ENCODE measurements at places on chromosomes 6 and 20.

DNA sequence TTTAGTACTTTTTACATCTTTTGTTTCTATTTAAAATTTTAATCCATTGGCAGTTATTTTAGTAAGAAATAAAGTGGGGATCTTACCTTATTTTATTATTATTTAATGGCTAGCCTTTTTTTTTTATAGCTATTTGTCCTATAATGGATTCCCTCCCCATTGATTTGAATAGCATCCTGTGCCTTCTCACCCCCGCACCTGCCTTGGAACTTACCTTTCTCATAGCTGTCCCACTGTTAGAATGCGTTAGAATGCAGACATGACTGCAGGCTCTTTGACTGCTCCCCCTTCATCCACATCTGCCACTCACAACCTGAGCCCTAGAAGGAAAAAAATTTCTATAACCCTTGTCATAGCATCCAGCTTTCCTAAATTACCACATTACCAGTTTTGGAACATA, 9.1 kb downstream of the PKIB start:
- no peak for DNase-seq

GRCh38 chr6:99130897-99131873, 183.4 kb upstream of the FBXL4 start:
- no peak for DNase-seq

DNA sequence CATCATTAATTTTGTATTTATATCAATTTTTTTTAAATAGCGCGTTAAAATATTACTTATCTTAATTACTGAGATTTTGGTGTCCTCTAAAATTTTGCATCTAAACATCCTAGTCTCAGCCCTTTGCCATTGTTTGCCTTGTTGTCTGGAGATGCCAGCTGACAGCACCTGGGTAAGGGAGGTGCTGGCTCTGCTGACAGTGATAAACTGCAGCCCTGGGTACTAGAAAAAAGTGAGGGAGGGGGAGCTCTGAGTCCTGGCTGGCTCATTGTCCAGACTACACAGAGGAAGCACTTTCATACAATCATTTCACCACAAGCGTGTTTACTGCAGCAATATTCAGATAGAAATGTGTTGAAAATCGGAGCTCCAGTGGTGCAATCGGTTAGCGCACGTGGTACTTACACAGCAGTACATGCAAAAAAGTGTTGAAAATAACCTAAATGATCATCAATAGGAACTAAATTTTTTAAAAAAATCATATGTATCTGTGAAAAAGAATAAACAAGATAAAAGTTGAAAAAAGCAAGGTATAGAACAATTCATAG, 18.5 kb upstream of the UBR2 start:
- peak; percentile 30 for DNase-seq

DNA sequence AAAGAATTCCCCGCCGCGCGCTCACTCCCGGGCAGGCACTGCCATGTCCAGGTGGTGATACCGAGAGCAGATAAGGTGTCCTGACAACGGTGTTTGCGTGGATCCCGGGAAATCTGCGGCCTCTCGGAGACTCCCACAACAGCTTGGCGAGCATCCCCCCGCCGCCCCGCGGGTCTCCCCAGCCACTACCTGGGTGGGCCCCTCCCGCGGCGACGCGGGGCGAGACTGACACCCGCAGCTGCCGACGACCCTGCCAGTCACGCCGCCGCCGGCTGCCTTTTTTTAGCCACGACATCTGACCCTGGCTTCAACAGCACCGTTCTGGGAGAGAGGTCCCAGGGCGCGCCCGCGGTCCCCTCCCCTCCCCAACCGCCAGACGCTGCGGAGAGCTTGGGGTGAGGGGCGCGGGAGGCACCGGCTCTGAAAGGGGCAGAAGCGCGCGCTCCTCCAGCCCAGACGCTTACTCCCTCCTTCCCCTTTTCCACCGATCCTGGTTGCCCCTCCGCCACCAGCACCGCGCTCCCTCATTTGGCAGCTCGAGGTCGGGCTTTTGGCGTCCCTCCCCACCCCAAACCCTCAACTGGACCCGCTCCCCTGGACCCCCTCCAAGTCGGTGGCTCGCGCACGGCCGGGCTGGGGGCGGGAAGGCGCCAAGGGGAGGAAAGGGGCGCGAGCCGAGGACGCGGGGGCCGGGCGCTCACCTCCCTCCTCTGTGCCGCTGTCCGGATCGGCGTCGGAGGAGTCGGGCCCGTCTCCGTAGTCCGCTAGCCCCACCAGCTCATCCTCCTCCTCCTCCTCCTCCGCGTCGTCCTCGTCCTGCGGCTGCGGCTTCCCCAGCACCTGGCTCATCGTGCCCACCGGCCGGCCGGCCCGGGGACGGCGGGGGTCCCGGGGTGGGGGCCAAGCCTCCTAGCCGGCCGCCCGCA, 665 bp downstream of the RRAGD start:
- DNase-seq, result no peak

GRCh38 chr6:149046164-149046821, 271.2 kb upstream of the TAB2 start:
- no peak for DNase-seq

- DNase-seq, result no peak
Observed at GRCh38 chr20:57372581-57373350, 18.4 kb upstream of the RBM38 start.

GRCh38 chr6:130128326-130128725, 94.4 kb downstream of the SAMD3 start:
- no peak for DNase-seq

GRCh38 chr6:55281215-55281614, 46.1 kb upstream of the GFRAL start:
- no peak for DNase-seq

DNA sequence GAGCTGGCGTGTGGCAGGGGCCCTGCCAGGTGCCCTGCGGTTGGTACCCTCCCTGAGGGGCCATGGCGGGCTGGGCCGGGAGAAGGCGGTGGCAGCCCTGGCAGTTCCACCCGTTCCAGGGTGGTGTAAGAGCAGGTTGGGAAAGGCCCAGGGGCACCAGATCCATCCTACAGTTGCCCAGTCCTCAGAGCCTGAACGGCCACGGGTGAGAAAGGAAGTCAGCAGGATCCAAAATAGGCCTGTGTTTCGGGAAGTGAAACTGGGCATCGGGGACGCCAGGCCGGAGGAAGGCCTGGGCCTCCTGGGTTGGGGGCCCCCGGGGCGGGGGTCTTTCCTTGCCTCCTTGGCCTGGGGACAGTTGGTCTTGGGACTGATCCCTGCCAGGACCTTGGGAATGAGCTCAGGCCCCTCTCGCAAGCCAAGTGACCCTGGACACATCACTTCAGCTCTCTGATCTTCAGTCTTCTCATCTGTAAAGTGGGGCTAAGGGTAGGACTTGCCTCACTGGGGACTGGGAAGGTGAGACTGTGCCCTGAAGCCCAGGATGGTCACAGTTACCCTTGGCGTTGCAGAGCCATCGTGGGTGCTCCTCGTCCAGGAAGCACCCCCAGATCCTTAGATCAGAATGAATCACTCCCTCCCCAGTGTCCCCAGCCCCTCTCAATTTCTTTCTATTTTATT, 18.1 kb upstream of the NOL4L start:
- no peak for DNase-seq

DNA sequence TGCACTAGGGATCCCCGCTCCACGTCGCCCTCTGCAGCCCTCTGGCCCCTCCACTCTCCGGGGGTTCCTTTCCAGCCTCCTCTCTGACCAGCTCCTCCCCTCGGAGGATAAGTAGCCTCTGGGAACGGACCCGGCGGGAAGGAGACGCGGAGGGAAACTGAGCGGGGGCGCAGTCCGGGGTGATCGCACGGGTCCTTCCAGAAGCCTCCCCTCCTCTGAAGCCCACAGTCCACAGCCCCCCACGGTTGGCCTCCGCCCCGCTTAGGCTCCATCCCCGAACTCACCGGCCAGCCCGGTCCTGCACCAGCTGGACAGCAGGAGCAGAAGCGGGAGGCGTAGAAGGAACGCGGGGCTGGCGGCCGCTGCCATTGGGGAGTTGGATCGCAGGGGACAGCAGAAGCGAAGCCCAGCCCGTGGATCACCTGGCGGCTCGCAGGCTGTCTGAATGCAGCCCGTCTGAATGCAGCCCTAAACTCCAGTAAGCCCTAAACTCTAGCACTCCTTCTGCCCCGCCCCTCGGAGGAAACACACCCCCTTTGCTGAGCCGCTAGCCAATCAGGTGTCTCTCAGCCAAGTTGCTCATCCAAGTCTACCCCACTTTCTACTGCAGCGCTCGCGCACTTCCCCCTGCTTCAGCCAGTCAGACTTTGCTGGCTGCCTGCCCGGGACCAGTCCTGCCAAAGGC, at the start of gene RAET1G:
RAET1G (minus strand) TSS at position 480 of the 685 bp plus-strand sequence; CDS start at position 369, 111 bp downstream.
- peak; percentile 88 for DNase-seq

- DNase-seq, result no peak
Observed at GRCh38 chr6:75613056-75613501, 11.4 kb downstream of the SENP6 start.

- no peak for DNase-seq
Observed at GRCh38 chr20:57809661-57810172, 99.9 kb upstream of the PMEPA1 start.

DNA sequence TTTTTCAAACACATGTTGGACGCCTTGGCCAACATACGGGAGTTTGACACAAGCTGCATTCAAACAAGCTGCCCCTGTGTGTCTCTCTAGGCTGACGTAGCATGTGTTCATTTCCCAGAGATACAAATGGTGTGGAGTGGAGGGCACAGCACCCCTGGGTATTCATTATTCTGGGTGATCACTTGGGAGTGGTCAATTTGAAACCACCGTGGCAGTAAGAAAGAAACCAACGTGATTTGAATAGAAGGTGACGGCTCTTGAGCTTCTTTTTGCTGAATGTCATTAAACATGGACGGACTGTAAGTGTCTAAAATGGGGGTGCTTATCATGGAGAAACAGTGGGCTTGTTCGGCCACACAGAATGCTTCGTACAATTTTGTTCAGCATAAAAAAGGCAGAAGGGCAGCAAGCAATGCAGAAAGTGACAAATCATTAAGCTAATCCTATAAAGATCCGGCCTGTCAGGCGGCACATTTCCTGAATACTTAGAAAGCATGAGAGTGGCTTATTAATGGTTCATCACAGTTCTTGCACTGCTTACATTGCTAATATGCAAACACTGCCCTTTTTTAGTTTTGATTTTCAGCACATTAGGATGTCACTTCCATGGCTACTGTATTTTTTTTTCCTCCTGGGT, 1261.9 kb upstream of the CITED2 start:
- no peak for DNase-seq

- DNase-seq, result no peak
Observed at GRCh38 chr6:16352258-16352635, 113.9 kb downstream of the GMPR start.

GRCh38 chr6:125392682-125393081, 90.9 kb upstream of the HDDC2 start:
- no peak for DNase-seq

DNA sequence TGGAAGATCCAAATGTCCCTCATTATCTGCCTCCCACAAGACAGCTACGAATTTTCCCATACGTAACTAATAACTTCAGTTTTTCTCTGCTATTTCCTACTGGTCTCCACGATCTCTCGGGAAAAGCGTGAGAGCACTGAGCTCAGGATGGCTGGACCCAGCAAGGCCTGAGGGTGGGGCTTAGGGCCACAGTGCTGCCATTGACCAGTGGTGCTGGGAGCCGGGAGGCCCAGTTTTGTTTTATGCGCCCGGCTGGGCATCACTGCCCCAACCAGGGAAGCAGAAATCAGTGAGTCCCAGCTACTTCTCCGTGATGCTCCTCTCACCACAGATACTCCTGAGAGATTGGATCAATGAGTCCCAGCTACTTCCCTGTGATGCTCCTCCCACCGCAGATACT, 238.4 kb downstream of the LY86 start:
- DNase-seq, result no peak

DNA sequence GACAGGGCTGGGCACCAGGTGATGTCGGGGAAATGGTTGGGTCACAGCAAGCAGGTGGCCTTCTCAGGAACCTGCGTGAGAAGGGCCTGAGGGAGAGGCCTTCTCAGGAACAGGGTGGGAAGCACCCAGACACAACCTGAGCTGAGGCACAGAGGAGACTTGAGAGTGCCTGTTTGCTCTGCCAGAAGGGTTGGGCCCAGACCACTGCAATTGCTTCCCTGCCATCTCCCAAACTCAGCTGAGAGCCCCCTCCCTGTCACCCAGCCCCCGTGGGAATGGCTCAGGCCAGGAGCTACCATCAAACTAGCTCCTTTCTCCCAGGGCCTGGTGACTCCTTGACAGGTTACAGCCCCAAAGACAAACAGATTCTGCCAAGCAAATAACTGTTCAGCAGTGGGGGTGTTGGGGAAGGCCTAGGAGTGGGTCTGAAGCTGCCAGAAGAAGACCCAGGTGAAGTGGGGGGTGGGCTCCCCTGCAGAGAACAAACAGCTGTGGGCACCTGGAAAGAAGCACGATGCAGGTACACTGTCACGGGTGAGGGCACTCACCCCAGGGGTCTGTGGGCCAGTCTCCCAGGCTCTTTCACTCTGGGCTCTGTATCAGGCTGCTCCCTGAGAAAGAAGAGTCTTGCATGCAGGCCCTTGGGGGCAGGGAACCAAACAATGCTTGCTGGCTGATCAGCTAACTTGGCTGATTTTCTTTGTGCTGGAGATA, 30.4 kb upstream of the SPDEF start:
- DNase-seq, result no peak

GRCh38 chr6:135411339-135411738, 86.2 kb downstream of the AHI1 start:
- no peak for DNase-seq

DNA sequence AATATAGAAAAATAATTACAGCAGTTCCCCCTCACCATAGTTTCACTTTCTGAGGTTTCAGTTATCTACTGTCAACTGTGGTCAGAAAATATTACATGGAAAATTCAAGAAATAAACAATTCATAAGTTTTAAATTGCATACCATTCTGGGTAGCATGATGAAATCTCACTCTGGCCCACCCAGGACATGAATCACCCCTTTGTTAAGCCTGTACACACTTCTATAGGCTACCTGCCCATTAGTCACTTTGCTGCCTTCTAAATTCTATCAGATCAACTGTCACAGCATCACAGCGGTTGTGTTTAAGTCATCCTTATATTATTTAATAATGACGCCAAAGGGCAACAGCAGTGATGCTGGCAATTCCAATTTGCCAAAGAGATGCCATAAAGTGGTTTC, 140.3 kb upstream of the RUNX2 start:
- no peak for DNase-seq

DNA sequence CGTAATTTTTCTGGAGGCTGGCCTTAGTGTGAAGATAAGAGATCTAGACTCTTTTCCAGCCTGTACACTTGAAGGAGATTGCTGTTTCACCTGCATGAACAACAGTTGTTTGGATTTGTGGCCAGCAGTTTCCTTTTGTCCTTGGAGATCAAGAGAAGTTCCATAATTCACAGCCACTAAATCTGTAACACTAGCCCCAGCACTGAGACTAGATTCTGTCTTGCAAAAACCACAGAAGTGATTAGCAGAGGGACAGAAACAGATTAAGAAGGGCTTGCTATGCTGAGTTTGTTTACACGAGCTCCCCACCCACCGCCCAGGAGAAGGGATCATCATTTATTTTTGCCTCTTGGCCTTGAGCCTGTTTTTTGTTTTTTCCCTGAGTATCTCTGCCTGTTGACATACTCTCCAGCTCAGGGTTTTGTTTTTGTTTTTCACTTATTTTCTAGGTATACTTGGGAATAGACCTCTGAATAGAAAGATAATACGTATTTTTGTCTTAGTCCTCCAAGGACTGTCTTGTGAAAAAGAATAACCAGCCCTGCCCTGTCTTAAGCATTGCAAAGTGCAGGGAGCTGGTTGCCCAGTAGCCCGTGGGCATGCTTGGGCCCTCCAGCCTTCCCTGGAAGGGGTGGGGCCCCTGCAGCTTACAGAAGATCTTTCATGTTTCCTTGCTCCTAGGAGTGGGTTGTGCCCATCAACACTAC, 93.1 kb upstream of the SOX4 start:
- no peak for DNase-seq
